ENCODE measurements at places on chromosomes 3 and 15. TPM values are rescaled to one million over a fixed set of nuclear protein-coding genes. Genes with fewer than 3 reads are reported as not detected.

The FAM107A gene
- 32.2 TPM for total RNA-seq

The LTK gene
- under 0.01 TPM for total RNA-seq

The CYP1A1 gene
- 0.25 TPM for total RNA-seq

The SEMA6D gene
- total RNA-seq = 49.4 TPM

The RBMS3 gene
- 7.6 TPM for total RNA-seq

The LMOD3 gene
- under 0.01 TPM for total RNA-seq

The SLC25A36 gene
- 143 TPM for total RNA-seq

The CFAP100 gene
- 2.5 TPM for total RNA-seq

The UROC1 gene
- not detected for total RNA-seq

The CCR9 gene
- not detected for total RNA-seq

All from temporal lobe (tissue), 4 donors.